Right ventricle myocardium inferior (tissue), 1 donor: ENCODE measurements at places on chromosomes 2 and 18.

GRCh38 chr18:10228326-10228725, 226.1 kb upstream of the APCDD1 start:
- DNase-seq, result no peak

- no peak for DNase-seq
Measured at GRCh38 chr18:35504996-35505395, 7.2 kb upstream of the INO80C start.

DNA sequence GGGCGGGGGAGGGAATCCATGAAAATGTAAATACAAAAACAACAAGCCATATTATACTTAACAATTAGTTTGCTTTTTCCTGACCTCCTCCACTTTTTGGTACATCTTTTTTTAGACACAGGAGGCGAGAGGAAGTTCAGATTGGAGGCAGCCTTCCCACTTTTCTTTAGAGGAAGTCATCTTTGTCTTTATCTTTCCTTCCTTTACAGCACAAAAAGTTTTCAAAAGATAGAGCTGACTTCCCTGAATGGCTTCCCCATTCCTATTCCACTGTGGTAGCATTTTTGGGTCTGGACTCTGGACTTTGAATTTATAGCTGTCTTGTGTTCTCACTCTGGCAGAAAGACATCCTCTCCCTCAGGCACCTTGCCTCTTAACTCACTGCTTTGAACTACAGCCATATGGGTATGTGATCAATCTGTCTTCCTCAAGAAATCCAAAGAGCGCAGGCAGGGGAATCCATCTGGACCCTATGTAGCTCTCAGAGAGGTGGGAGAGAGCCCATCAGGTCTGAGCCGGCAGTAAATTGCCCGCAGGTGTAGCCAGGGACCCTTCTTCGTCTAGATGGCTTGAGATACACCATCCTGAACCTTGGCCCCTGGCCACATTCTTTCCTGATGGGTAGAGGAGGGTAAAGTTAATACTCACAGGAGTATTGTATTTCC, 101.9 kb downstream of the AQP4 start:
- DNase-seq, result no peak

- DNase-seq, result no peak
Measured at GRCh38 chr2:142058149-142058548, 72.7 kb downstream of the LRP1B start.

- DNase-seq, result peak; percentile 75
Measured at GRCh38 chr2:48525269-48525943, 4.5 kb upstream of the STON1 start.

DNA sequence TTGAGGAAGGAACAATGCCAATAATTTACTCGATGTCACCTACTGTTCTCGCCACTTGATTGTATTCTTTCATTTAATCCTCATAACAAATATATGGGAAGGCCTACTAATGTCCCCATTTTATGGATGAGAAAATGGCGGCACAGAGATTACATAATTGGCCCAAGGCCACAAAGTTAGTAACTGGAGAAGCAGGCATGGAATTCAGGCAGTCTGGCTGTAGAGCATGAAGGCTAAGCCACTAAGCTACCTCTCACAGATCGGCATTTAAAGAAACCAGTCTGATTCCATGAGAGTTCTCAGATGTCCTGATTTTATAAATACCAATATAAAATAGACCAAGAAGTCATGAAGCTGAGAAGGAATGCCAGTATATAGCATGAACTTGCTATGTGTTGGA, 121.8 kb upstream of the EPAS1 start:
- no peak for DNase-seq

DNA sequence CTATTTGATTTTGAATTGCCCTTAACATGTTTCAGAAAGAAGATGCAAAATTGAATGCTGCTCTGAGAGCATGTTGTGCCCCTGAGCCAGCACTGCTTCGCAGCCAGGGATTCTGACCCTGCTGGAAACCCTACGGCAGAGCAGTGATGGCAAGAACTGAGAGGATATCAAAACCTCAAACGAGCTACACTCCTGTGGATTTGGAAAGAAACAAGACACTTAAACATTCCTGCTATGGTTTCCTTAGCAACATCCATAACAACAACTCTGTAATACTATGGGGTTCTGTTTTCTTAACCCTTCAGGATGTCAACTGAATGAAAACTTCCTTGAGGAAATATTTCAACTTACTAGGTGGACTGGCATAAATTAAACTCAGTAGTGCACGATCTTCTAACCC, 649.1 kb downstream of the NYAP2 start:
- DNase-seq, result no peak

DNA sequence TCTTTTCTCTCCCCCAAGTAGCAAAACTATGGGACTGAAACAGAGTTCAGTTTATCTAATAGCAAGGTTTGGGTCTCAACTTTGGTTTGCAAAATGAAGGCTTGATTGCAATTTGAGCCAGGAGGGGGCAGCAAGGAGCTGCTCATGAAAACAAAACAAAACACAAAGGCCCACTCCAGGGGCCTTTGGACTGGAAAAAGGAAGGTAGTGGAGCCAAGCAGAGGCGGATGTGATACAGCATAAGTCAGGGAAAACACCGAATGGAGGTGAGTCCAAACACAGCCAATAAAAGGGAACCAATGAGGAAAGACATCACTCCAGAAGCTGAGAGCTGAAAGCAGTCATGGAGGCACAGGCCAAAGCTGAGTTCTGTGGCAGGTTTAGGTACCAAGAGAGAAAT, 799.7 kb upstream of the ACVR2A start:
- no peak for DNase-seq

GRCh38 chr2:112938904-112939303, 27.9 kb downstream of the IL37 start:
- DNase-seq, result no peak

DNA sequence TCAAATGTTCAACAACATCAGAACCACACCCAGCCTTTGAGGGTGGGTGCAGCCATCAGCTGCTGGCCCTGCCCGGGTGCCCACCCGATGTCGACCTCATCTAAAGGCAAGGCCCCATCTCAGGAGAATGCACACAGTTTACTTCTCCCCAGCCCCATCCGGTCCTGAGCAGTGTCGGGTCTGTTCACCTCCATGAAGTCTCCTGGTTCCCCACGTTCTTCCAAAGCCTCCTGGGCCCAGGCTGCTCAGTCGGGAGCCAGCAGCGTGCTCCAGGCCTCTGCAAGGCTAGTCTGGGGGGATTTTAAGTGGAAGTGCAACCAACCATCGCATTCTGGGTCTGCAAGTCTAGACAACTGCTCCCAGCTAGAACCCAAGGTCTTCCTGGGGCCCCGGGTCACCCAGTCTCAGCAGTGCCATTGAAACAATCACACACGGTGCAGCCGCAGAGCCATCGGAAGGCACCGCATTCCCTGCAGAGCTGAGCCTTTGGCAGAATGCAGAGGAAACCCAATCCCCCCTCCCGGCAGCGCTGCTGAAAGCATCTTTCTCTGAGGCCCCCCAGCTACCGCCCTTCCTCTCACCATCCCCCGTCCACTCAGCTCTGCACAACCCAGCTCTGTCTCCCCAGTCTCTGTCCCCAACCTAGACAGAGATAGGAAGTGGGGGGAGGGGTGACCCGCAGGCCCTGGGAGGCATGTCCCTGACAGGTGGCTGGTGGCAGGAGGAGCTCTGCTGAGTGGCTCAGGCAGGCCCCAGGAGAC, 8.5 kb downstream of the ESPNL start:
- peak; percentile 45 for DNase-seq

DNA sequence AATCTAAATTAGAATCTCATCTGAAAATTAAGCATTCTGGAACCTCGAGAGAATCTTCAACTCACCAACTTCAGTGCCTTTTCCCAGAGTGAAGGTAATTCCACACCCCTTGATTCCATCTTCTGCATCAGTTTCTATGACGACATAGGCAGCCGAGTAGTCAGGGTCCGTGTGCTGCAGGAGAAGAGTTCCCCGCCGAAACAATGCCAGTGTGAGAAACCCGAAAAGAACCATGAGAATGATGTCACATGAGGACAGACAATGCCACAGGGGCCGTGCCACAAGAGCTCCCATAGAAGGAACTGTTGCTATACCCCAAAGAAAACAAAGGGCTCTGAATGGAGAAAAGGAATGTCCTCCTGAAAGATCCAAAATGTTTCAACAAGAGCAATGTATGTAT, 6.0 kb downstream of the ENOSF1 start:
- DNase-seq, result no peak

- no peak for DNase-seq
Measured at GRCh38 chr2:9498210-9498609, 23.9 kb downstream of the IAH1 start.

- peak; percentile 73 for DNase-seq
Measured at GRCh38 chr2:217918308-217919024, 84.3 kb downstream of the TNS1 start.

- no peak for DNase-seq
Measured at GRCh38 chr2:118554616-118555015, 292.8 kb downstream of the EN1 start.

GRCh38 chr2:209441541-209441940, 17.7 kb downstream of the MAP2 start:
- DNase-seq, result no peak

DNA sequence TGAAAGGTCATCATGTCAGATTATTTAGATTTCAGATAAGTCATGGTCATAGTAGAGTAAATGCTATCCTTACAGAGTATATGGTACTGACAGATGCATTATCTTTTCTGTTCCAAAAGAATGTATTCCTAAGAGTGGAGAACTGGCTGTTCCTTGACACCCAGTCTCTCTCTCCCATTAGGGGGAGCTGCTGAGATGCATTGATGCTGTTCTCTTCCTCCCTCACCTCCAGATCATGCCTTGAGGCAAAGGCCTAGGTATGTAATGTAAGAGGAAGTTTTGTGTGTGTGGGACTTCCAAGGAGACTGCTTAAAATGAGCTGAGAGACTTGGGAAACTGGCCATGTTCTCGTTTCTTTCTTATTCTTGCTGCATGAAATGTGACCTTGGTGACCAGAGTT, 979.5 kb upstream of the CELF4 start:
- no peak for DNase-seq

GRCh38 chr2:169107645-169108044, 38.3 kb downstream of the DHRS9 start:
- DNase-seq, result no peak

GRCh38 chr2:11579867-11580659, 46.2 kb downstream of the GREB1 start:
- DNase-seq, result no peak

- DNase-seq, result no peak
Measured at GRCh38 chr2:174492963-174493431, 6.2 kb upstream of the GPR155 start.

DNA sequence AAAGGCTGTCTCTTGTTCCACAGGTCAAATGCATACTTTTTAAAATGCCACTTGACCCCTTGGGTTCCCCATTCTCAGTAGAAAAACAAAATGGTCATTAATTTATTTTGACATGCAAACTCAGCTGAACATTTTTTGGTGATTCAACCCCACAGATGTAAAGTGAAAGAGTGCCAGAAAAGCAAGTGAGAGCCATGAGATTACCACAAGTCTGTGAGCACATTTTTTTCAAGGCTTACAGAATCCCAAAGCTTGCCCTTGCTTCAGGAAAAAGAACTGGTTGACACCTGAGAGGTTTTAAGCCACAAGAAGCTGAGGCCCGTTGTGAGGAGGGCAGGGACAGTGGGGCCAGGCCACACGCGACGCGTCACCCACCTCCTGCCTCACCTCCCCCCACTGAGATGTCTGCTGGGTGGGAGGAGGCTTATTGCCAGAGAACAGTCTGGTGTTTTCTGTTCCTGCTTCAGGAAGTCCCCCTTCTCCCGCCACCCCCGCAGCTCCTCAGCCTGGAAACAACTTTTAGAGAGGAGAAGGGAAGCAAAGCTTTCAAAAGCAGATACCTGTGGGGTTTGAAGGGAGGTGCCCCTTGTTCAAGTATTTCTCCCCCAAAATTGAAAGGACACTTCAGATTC, 70.4 kb upstream of the CYP1B1 start:
- no peak for DNase-seq

- no peak for DNase-seq
Measured at GRCh38 chr2:200670313-200670712, 84.5 kb downstream of the AOX1 start.

DNA sequence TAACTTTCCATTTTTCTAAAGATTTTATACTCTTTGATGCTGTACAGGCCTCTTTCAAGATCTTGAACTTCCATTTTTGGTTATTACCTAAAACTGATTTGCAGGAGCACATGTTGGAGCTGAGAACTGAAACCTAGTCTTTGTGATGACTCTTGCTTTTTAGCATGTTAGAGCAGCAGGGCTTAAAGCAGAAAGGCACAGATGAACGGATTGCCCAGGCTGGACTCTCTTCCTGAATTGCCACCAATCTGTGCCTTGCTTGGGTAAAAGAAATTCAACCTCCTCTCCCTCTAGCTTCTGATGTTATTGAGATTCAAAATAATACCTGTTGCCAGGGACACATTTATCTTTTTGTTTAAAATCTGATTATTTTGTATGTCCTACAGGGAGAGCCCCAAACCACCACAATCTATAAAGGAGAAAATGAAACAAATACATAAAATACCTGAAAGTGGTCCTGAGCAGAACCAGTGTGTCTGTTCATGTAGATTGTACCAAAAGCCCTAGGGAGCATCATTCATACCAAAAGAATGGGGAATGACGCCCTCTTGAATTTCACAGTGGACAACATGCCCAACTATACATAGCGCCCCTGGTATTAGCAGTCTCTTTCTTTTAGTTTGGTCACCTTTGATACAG, 277.0 kb upstream of the MAP2 start:
- no peak for DNase-seq

GRCh38 chr2:42342795-42343241, 18.2 kb downstream of the COX7A2L start:
- no peak for DNase-seq

DNA sequence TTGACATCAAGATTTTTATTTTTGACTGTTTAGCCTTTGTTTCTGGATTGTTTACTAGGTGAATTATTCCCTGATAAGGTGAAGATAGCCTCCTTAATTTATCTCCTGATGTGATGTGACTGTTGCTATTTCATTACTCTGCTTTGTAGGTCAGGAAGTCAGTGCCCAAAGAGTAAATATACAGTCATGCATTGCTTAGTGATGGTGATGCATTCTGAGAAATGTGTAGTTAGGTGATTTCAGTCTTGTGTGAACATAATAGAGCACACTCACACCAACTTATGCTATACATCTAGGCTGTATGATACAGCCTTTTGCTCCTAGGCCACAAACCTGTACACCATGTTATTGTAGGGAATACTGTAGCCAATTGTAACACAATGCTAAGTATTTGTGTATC, 102.4 kb upstream of the THUMPD2 start:
- no peak for DNase-seq

GRCh38 chr2:134206573-134206972, 47.3 kb upstream of the MGAT5 start:
- peak; percentile 68 for DNase-seq

GRCh38 chr2:127469051-127469450, 50.8 kb downstream of the PROC start:
- DNase-seq, result no peak
